ENCODE measurements at places on chromosomes 6 and 20.

DNA sequence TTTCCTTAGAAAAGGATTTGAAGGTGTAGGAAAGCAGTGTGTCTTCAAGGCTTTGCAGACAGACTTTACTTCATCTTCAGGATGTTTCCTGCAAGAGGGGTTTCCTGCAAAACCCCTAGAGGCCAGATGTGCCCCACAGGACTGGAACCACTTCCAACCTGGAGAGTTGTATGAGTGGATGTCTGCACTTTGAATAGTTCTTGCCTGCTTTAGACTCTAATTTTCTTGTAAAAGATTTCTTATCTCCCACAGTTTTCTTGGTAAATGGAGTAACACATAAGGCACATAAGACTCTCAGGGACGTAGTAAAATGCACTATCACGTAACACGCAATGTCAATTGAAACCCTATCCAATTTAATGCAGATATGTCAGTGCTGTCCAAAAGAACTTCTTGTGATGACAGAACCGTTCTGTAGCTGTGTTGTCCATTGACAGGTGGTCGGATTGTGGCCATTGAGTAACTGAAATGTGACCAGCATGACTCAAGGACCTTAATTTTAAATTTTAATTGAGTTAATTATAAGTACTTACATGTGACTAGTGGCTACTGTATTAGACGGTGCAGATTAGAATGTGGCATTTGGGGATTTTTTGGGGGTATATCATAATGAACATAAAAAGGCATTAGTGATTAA, 118.7 kb downstream of the JARID2 start:
- no peak for DNase-seq

DNA sequence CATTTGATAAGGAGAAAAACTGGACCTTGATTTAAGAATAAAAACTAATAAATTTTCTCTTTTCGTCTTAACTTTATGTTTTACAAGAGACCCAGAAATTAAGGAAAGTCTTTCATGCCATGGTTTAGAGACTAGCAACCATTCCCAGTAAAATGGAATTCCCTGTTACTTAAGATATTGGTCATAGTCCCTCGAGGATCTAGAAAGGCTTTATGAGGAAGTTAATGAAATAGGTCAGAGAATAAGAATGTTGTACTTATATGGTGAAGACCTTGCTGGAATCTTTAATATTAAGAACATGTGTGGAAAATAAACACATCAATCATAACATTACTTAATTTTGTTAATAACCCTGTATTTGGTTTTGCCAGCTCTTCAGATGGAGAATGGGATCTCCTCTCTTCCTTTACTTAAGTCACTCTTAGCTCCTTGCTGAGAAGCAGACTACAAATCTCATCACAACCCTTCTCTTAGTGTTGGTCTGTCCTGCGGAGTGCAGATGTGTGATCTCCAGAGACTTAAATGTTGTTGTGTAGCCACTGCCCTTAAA, 382.9 kb downstream of the QKI start:
- no peak for DNase-seq

GRCh38 chr6:168741942-168742782, 301.2 kb downstream of the SMOC2 start:
- no peak for DNase-seq

DNA sequence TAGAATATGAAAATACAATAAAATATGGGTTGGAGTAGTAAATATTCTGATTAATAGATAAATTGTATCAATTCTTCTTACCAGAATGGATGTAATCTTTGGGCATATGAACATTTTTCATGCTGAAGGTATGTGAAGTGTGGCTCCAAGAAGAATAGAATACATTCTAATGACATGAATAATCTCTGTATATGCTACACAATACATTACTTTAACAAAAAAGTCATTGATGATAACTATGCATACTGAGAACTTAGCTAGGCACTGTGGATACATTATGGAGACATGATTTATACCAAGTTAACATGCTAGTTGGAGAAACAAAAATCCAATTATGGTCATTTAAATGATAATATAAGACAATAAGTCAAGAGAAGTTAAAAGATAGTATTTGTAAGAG, 62.7 kb upstream of the HDAC2 start:
- DNase-seq: no peak

GRCh38 chr20:25081730-25082497, at the start of gene VSX1:
Gene VSX1, minus strand, starts transcription at chr20:25082141. Its CDS starts 45 bp downstream, at chr20:25082096.
- DNase-seq: no peak

DNA sequence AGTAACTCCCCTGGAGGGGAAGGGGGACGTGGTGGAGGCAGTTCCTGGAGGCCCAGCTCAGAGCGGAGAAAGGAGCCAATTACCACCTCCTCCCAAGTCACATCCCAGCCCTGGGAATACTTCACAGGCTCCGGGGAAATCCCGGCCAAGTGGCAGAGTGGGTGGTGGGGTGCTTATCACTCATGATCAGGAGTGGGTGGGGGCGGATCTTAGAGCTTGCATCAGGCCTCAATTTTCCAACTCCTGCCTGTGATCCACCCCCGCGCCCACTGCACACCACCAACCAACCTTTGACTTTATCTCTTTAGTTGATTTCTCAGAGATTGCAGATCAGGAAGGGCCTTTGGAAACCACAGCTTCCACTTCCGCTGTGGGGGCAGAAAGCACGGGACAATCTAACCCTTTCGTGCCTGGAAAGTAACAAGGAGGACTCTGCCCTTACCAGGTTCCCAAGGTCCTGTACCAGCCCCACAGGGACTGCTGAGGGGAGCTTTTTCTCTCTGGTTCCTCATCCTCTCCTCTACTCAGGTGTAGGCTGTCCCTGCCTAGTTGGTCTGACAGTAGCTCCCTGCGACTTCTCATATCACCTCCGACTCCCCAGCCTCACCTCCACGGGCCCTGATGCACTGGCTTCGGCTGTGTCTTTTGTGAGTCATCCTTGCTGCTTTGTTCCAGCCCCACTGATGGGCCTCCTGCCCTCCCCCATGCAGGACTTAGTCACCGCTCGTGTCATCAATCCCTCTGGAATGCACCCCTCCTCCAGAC, 24.9 kb upstream of the IER3 start:
- peak; percentile 79 for DNase-seq

DNA sequence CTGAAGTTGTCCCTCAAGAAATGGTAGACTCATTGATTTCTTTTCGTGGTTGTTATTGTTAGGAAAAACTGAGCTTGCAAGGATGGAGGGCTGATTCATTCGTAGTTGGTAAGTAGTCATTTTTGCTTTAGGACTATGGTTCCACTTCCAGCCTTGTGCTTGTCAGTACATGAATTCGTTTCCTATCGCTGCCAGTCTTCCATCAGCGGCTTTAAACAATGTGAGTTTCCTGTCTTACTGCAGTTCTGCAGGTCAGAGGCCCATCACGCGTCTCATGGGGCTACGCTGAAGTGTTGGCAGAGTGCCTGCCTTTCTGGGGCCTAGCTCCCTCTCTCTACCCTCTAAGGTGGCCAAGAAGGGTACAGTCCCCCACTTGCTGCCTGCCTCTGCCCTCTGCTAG, 11.4 kb upstream of the MDFI start:
- DNase-seq: no peak

DNA sequence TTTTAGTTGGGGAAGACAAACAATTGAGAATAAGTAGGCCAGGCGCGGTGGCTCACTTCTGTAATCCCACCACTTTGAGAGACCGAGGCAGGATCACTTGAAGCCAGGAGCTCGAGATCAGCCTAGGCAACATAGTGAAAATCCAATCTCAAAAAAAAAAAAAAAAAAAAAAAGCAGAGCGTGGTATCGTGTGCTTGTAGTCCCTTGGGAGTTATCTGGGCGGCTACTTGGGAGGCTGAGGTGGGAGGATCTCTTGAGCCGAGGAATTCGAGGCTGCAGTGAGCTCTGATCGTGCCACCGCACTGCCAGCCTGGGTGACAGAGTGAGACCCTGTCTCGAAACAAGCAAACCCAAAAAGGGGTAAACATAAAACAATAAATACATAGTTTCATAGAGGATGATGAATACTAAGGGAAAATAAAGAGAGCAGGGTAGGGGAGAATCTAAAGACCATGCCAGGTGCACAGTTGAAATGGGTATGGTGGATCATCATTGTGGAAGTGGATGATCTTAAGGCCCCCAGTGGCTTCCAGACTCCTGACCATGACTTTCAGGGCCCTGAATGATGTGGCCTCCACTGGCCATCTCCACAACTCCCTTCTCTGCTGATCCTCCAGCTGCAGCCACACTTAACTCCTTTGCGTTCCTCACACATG, 947 bp downstream of the POFUT1 start:
- DNase-seq: no peak

DNA sequence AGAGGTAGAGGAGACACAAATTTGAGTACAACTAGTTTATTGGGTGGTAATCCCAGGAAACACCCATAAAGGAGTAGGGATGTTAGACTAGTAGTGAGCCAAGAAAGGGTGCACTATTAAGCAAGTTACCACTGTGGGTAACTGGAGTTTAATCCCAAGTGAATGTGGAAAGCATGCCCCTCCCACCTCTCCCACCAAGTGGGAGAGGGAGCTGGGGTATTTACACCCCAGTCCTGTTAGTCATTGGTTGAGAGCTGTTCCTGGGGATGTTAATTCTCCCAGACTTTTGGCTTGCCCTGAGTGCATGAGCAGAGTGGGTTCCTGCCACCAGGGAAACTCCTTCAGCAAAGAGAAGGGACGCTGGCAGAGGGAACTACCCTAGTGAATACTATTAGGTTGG, 49.2 kb upstream of the ZFP64 start:
- DNase-seq: no peak

- no peak for DNase-seq
These were observed 16.0 kb downstream of the HECA start for GRCh38 chr6:139150920-139151319.

- no peak for DNase-seq
These were observed 152.6 kb downstream of the TBC1D7 start for GRCh38 chr6:13175759-13176158.

DNA sequence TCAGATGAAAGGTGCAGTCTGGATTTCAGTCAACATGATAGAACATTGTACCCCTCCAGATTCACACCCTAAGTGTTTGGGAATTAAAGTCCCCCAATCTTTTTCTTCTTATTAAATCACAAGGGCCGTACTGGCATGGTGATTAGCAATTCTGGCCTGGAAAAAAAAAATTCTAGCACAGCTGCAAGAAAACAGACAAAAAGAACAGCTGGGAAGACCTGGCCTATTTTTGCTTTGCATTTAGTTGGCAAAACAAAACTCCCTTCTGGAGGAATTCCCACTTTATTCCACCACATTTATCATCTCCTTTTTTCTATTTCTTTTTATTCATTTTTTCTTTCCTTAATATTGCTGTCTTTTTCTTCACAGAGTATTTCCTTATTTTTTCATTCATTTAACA, 39.8 kb upstream of the AKAP12 start:
- DNase-seq: no peak
